ENCODE measurements at places on chromosomes 5 and 9. TPM values are rescaled to one million over a fixed set of nuclear protein-coding genes. Genes with fewer than 3 reads are reported as not detected.

- DNase-seq: no peak
These were observed 51.6 kb downstream of the SNCAIP start for GRCh38 chr5:122363623-122364022.

Gene ARPC5L
- 36.3 TPM for polyA plus RNA-seq

GRCh38 chr5:3671337-3671736 is 75.7 kb downstream of the IRX1 start:
- no peak for DNase-seq

GRCh38 chr5:149694007-149694406 is 36.1 kb upstream of the PPARGC1B start:
- DNase-seq: no peak

- no peak for DNase-seq
These were observed 155.0 kb upstream of the TSLP start for GRCh38 chr5:110916381-110917049.

DNA sequence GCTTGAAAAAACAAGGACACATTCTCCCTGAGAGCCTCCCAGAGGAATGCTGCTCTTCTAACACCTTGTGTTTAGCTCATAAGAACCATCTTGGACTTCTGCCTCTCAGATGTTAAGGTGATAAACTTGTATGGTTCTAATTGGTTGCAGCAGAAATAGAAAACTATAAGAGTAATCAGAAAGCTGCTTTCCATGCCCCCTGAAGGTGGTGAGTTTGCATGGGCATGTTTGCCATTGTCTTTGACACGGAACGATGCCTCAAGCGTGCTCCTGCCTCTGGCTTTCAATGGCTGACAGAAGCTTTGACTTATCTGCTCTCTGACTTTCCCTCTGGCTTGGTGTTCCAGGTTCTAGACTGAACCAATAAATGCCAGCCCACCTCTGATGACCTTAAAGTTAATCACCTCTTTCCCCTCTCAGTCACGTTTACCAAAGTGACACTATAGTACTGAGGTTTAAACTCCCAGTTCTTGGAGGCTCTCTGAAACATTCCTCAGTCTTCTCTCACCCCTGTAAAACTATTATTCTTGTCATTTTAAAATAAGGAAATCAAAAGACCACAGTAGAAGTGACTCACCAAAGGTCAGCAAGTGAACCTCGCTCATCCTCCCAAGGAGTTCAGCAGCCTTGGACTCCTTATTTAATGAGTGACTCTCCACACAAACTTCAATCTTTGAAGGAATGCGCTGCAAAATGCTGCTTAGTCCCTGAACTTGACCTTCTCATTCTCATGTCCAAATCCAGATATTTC is 103.6 kb downstream of the PIK3R1 start:
- DNase-seq: no peak

DNA sequence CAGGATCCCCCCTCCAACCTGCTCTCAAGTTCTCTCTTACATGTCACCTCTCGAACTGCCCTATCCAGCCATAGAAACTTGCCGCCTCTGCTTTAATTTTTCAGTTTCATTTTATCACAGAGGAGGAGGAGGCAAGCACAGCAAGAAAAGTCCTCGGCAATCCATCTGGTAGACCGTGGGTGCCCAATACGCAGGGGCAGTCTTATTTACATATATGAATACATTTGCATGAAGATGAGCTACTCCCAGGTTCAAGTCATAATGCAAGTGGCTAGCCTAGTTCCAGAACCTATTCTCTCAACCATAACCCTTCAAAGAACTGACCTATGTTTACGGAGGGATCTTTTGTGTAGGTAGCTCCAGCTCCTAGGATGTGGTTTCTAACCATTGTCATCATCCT is 223.2 kb upstream of the PANK3 start:
- DNase-seq: no peak

DNA sequence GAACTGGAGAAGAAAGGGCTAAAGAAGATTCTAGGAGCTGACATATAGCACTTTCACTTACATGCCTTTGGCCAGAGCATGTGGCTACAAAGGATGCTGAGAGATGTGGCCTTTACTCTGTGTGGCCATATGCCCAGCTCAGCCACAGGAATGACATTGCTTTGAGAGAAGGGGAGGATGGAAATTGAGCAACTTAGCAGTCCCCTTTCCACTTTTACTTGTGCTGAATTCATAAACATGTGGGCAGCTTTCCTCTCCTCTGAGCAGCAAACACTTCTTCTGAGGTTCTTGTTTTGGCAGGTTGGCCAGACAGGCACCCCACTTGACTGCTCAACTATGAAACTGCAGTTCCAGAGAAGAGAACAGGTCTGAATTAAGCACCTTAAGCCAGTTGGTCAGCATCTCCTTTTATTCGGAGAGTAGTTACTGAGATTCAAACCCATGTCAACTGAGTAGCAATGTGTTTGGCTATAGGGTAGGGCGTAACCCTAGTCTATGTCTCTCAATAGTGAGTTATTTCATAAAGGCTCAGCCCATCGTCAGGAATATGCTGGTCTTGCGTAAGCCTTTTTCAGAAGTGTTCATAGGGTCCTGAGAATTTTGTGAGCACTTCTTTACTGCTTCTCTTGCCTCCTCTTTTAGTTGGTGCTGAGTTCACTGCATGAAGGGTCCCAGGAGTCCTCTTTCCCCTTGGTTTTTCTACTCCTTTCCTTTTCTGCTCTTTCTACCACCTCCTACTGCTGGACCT is 134.5 kb downstream of the PALM2AKAP2 start:
- no peak for DNase-seq

GRCh38 chr5:116650544-116650943 is 75.9 kb upstream of the SEMA6A start:
- DNase-seq: no peak

DNA sequence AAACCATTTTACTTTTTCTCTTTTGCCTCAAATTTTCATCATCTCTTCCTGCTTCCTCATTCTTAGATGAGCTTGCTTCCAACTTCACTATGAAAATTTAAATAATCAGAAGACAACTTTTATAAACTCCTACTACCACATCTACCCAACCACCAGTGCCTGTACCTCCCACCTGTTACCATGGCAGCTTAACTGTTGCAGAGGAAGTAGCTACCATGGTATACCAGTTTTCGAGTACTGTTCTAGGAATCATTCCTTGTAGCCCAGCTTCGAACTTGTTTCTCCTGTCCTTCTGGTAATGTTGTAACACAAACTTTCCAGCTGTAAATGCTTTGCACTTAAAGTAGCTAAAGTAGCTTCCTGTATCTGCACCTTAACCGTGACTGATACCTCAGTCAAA is 266.8 kb upstream of the NREP start:
- DNase-seq: no peak

- DNase-seq: no peak
These were observed 33.4 kb downstream of the ASS1 start for GRCh38 chr9:130478152-130478551.
